Esophagus muscularis mucosa (tissue), 4 donors: ENCODE measurements at places on chromosomes 1 and 21. TPM values are rescaled to one million over a fixed set of nuclear protein-coding genes. Genes with fewer than 3 reads are reported as not detected.

- no peak overlapping the region for H3K27ac ChIP-seq
- H3K27me3 ChIP-seq, result no peaks in the 10 kb centered on the region
- no peak overlapping the region for H3K4me3 ChIP-seq
- no peaks in the 10 kb centered on the region for H3K4me1 ChIP-seq
- DNase-seq, result no peak
These were observed 180.9 kb downstream of the PTGER3 start for GRCh38 chr1:70866542-70867264.

DNA sequence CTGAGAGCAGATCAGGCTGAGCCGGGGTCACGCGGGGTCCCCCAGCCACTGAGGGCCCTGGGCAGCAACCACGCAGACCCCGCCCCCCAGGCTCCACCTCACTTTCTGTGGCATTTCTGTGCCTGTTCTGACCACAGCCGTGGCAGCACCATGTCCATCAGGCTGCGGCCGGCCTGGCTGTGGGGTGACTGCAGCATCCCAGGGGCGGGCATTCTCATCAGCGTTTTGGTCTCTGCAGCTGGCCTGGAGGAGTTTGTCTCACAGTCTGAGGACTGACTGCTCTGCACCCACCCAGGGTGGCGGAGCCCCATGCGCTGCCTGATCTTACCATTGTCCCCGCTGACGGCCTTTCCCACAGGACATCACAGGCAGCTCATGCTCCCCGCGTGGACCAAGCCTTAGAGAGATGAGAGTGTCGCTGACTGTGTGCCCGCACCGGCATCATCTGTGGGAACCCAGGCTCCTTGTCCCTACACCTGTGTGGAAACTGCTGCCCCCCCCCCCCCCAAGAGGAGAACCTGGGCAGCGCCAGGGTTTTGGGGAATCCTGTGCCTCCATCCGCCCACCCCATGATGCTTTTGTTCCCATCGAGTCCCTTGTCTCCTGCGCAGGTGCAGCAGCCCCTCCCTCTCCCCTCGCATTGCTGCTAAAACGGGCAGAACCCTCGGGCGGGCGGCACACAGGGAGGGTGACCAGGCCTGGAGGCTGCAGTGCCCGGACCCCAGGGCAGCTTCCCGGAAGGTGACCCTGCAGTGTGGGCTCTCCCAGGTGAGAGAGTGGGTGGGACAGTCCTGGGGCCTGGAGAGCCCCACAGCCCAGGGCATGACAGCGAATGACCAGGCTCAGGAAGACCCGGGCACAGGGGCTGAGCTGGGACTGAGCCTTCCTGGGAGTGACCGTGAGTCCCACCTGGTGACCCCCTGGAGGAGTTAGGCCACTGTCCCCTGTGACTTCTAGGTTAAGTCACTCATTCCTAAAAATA, 1.8 kb downstream of the KRTAP10-1 start:
- H3K36me3 ChIP-seq, result no peaks in the 10 kb centered on the region
- no peaks in the 10 kb centered on the region for H3K4me1 ChIP-seq
- DNase-seq, result peak; percentile 64
- H3K27ac ChIP-seq, result no peak overlapping the region
- peaks cover 26% of the 10 kb centered on the region for H3K27me3 ChIP-seq

DNA sequence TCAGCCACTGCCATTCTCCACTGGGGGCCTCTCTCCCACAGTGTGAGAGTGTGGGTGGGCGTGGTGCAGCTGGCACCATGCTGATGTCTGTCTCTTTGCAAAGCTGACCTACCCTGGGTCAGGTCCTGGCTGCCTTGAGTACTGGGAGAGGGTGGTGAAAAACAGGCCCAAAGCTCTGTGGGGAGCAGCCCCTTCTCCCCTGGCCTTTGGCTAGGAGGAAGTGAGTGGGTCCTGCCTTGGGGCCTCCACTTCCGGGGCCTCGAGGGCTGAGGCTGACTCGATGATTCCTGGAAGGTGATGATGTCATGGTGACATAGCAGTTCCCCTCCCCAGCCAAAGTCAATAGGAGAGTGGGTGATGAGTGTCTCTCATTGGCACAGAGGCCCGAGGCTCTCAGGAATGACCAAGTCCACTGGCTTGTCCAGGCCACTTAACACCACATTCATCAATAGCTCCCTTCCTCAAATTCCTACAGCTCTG, 53.0 kb downstream of the IER5 start:
- no peaks in the 10 kb centered on the region for H3K27me3 ChIP-seq
- H3K36me3 ChIP-seq, result no peaks in the 10 kb centered on the region
- H3K27ac ChIP-seq, result no peak overlapping the region
- H3K4me1 ChIP-seq, result peaks cover 12% of the 10 kb centered on the region

DNA sequence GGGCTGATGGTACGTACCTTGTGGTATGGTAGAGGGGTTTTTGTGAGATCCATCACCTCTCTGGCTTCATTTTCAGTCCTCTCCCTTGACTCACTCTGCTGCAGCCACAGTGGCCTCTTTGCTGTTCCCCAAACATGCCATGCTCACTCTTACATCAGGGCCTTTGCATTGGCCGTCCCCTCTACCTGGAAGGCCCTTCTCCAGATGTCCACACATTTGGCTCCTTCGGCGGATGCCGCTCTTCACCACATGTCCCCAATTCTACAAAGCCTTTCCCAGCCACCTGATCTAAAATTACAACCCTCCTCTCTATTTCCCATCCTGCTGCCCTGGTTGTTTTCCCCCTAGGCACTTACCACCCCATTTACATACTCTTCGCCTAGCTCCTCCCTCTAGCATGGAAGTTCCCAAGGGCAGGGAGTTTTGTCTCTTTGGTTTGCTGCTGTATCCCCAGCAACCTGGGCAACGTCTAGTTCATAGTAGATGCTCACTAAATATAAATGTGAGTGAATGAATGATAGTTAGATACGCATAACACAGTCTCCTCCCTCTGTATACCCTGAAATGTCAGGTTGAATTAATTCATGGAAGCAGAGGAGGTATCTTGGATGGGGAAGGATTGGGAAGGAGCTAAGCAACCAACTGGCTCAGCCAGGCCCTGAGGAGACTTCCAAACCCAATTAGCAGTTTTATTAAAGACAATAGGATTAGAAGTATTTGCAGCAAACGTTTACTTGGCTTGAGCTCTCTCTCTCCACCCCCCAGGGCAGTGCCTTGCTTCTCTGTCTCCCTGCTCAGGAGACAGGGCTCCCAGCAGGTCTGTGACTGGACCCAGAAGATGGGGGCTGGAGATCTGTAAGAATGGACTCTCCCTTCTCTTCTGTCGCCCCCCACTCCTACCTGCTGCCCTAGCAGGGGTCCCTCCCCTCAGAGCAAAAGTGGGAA, 264.2 kb downstream of the GRIK3 start:
- peaks cover 68% of the 10 kb centered on the region for H3K27me3 ChIP-seq
- no peak overlapping the region for H3K27ac ChIP-seq
- no peaks in the 10 kb centered on the region for H3K36me3 ChIP-seq
- no peaks in the 10 kb centered on the region for H3K4me1 ChIP-seq

DNA sequence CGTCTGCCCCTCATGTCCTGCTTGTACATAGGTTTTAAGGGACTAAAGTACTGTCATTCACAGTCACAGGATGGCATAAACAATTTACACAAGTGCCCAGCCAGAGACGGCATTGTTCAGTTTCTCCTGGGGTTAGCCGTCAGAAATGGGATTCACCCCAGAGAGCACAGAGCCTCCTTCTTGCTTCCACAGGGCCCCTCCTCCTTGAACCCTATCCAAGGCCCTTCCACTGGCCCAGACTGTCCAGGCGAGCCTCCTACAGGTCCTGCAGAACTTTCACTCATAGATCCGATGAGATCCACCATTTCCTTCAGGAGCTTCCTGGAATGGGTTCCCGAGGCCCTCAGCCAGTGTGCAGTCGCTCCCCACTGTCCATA, 10.0 kb downstream of the AVPR1B start:
- no peak overlapping the region for H3K4me3 ChIP-seq
- H3K36me3 ChIP-seq, result no peaks in the 10 kb centered on the region
- peaks cover 6% of the 10 kb centered on the region for H3K27me3 ChIP-seq
- no peaks in the 10 kb centered on the region for H3K4me1 ChIP-seq
- no peak overlapping the region for H3K27ac ChIP-seq
- no peak for DNase-seq

The B3GALT5 gene
- total RNA-seq, result 0.98 TPM

DNA sequence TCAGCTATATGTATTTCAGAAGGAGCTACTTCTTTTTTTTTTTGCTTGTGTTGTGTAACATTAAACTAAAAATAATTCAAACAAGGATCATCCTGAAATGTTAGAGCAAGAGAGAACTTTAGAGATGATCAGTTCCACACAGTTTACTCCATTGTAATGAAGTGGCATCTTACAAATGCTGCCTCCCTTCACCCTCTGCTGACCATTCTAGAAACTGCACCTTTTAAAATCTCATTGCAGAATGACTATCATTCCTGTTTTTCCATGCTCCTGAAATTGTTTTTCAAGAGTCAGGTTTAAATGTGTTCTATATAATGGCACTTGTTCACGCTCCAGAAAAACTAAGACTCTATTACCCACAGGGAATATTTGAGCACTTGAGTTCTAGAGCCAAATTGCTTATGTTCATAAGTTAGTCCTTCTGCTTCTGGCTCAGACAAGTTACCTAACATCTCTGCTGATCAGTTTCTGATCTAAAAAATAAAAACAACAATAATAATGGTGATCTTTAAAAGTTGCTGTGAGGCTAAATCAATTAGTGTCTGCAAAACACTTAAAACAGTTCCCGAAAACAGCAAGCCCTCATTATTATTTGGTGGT, 21.5 kb upstream of the SLC44A5 start:
- no peaks in the 10 kb centered on the region for H3K36me3 ChIP-seq
- H3K4me1 ChIP-seq, result no peaks in the 10 kb centered on the region
- H3K27ac ChIP-seq, result no peak overlapping the region
- H3K4me3 ChIP-seq, result no peak overlapping the region

- H3K27ac ChIP-seq, result peak within 1 kb of the TSS; percentile 86
- peak within 1 kb of the TSS; percentile 65 for H3K4me3 ChIP-seq
- H3K4me1 ChIP-seq, result peaks cover 66% of the 10 kb centered on the region
- H3K27me3 ChIP-seq, result no peaks in the 10 kb centered on the region
- no peak for DNase-seq
These were observed at the start of gene GBP2 for GRCh38 chr1:89125913-89126580. TSS of gene GBP2 (minus strand) at chr1:89126114. CDS start at chr1:89121966, 4,148 bp downstream.
